ENCODE measurements at places on chromosomes 7 and 10.

DNA sequence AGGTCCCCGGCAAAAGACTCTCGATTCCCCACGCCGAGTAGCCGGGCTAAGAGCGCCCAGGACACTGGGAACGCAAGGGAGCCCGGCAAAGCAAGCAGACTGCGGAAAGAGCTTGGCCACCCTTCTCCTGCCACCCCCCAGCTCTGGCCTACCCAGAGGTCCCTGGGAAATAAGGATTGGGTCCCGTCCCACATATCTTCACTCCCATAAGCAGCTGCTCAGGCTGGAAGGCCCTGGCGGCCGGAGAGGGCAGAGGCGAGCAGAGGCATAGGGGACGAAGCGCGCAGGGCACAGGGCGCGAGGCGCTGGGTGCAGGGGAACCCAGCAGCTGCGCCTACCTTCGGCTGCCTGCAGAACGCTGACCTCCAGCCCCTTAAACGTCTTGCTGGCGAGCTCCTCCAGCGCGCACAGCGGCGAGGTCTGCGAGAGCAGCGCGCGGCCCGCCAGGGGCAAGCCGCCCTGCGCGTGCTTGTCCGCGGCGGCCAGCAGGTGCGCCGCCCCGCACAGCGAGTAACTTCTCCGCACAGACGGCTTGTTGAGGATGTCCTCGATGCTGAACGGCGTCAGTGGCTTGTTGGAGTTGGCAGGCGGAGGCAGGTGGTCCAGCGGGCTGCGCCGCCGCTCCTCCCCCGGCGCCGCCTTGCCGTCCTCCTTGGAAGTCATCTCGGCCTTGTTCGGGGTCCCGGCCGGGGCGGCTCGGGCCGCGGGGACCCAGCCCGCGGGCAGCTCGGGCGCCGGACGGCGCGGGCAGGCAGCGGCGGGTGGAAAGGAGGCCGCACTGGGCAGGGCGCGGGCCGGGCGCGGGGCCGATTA, 904 bp downstream of the LBX1 start:
- DNase-seq = no peak

- no peak for DNase-seq
These were observed 25.5 kb upstream of the INMT start for GRCh38 chr7:30726296-30727006.

DNA sequence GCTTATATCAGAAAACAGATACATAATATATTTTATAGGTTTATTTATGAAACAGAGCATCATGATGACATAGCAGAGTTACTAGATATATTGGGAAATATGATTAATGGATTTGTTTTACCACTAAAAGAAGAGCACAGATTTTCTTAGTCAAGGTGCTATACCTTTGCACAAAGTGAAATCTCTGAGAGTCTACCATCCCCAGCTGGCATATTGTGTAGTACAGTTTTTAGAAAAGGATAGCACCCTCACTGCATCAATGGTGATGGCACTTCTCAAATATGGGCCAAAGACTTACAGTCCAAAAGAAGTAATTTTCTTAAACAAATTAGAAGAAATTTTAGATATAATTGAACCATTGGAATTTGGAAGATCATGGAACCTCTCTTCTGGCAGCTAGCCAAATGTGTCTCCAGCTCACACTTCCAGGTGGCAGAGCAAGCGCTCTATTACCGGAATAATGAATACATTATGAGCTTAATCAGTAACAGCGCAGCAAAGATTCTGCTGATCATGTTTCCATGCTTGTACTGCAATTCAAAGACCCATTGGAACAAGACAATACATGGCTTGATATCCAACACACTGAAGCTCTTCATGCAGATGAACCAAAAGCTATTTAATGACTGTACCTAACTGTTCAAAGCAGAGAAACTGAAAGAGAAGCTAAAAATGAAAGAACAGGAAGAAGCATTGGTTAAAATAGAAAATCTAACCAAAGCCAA, 21.9 kb upstream of the CREB3L2 start:
- DNase-seq = no peak

DNA sequence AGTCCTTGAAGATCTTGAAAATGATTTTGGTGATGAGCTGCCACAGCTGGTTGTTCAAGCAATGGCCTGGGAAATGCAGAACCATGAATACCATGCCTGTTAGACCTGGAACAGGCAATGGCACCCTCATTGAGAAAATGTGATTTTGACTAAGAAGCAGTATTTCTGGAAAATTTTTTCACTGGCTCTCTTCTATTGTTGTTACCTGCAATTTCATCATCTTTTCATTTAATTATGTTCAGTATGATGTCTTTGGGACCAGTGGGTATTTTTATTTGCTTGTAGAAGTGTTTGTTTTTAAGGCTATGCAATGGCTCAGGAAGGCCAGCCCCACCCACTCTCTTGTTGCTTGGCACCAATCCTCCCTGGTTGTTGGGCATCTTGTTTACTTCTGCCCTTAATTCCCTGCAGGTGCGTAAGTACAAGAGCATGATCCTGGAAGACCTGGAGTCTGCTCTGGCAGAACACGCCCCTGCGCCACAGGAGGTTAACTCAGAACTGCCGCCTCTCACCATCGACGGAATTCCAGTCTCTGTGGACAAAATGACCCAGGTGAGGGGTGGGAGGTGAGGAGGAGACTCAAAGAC, 78.6 kb downstream of the NRF1 start:
- DNase-seq = no peak

- no peak for DNase-seq
These were observed 3.1 kb downstream of the KLLN start for GRCh38 chr10:87860156-87860795.

DNA sequence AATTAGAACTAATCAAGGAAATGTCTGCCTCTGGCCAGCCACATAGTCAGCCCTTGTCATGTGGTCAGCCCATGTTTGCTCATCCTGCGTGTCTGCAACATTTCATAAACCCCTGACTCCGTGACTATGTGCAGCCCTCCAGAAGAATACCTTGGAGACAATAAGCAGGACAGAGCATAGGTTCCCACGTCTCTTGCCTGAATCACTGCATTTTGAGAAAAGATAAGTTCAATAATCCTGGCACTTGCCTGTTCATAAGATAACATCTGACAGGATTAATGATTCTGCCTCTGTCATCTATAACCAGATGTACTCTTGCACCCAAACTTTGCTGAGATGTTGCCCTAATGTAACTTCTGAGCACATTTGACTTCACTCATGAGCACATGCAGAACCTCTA, 78.4 kb downstream of the AKR1D1 start:
- no peak for DNase-seq

- no peak for DNase-seq
These were observed 23.9 kb upstream of the PLPP4 start for GRCh38 chr10:120433141-120433540.

- no peak for DNase-seq
These were observed 10.8 kb downstream of the PDE1C start for GRCh38 chr7:32059289-32060011.

- no peak for DNase-seq
These were observed 602.7 kb upstream of the NRP1 start for GRCh38 chr10:33937036-33937730.

DNA sequence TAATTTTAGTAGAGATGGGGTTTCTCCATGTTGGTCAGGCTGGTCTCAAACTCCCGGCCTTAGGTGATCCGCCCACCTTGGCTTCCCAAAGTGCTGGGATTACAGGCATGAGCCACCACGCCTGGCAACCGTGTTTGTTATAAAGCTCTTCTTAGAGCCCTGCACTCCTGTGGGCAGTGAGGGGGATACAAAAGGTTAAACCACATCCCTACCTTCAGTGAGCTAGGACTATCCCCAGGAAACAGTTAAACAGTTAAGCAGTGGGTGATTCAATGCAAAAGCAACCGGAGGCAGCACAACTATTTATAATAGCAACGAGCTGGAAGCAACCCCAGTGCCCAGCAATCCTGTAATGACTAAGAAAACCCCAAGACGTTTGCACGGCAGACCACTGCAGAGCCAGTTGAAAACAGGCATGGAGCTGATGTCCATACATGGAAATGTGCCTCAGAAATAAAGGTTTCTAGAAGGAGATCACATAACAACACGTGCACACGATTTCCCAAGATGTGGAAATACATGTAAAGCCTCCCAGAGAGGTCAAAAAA, 107.2 kb upstream of the LYZL2 start:
- DNase-seq = no peak

- DNase-seq = no peak
These were observed 94.8 kb downstream of the KIAA1217 start for GRCh38 chr10:24303522-24304310.

- no peak for DNase-seq
These were observed 21.5 kb downstream of the BTAF1 start for GRCh38 chr10:91944880-91945630.

GRCh38 chr7:100949227-100949932, at the start of gene MUC3A:
Gene MUC3A, plus strand, starts transcription at chr7:100949534. Its CDS starts 91 bp downstream, at chr7:100949625.
- no peak for DNase-seq

GRCh38 chr10:102682416-102682815, 31.8 kb downstream of the ARL3 start:
- DNase-seq = no peak

- DNase-seq = no peak
These were observed 1039.6 kb upstream of the LRRN3 start for GRCh38 chr7:110051372-110051771.

- no peak for DNase-seq
These were observed 182.4 kb downstream of the CCDC3 start for GRCh38 chr10:12819071-12819470.

GRCh38 chr7:55569269-55569663, 3.0 kb downstream of the VOPP1 start:
- no peak for DNase-seq

- DNase-seq = no peak
These were observed 196.7 kb downstream of the SEMA3E start for GRCh38 chr7:83452256-83452655.

DNA sequence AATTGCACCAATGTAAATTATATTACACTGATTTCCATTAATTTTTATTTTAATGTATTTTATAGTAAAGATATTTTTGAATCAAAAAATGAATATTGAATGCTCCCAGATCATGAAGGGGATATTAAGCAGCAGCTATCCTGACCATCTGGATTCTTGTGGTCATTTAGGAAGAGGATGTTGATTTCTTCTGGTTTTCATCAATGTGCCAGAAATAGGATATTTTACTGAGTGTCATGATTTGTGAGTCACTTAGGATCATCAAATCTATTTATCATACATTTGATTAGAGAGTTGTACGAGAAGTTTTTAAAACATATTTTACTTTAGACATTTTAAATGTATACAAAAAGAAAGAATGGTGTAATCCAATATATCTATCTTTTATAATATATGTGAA, 366.3 kb upstream of the CHRM2 start:
- no peak for DNase-seq

DNA sequence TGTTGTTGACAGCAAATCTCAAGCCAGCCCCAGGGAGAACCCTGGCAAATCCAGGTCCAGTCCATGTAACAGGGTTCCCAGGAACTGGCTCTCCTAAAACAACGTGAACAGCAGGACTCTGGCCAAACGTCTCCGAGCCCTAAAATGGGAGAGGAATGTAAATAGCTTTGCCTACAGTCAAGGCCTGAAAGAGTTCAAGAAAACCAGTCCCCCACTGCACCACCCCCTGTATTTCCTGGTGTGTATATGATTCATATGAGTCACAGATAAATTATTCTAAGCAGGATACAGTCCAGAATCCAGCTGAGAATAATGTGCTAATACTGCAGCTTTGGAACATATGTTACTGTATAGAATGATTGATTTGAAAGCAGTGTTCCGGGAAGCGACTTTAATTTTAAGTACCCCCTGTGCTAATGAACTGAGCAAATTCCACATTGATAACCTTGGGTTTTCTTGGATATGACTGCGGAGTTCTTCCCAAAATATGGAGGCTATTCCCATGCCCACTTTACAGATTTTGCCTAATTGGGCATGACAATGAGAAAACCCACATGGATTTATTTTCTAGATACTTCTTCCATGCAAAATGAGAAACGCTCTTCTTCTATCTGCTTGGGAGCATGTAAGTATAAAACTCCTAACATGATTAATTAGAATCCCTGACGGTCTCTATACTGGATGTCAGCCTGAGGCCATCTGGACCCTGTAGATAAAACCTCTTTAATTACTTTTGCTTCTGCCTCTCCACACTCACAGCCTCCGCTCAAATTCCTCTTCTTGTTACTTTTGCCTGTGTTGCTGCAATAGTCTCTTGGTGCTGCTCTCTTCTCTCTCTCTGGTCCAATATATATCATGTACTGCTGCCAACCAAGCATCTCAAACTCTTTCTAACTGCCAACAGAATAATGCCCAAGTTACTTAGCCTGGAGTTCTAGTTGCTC, 50.2 kb downstream of the LAMB4 start:
- DNase-seq = no peak

DNA sequence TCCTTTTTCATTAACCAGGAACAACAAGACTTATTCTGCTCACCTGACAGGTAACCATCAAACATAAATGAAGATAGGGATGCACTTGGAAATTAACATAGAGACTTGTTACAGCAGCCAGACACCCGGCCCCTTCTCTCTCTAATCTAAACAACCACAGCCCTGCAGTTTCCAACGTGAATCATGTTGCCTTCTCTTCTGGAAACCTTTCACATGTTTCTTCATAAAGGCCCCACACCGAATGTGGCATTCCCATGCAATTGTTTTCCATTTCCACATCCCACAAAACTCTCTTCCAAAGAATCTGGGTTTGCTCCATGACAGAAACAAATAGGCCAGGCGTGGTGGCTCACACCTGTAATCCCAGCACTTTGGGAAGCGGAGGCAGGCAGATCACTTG, 15.0 kb upstream of the WDR86 start:
- DNase-seq = no peak

- no peak for DNase-seq
These were observed 396.2 kb upstream of the IGFBP3 start for GRCh38 chr7:46317256-46317655.

DNA sequence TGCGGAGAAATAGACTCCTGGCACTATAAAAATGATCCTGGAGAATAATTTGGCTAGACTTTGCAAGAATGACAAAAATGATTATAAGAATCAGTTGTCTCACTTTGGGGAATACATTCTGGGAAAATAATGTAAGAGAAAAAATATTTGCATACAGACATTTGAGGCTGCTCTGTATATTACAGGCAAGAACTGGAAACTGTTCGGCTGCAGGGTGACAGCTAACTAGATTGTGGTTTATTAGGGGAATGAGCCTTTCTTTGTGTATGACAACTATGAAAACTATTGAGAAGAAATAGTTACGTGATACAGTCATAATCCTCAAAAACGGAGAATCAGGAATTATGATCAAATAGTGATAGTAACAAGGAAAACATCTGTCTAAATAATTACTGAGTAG, 8.6 kb downstream of the TRIM56 start:
- DNase-seq = no peak

DNA sequence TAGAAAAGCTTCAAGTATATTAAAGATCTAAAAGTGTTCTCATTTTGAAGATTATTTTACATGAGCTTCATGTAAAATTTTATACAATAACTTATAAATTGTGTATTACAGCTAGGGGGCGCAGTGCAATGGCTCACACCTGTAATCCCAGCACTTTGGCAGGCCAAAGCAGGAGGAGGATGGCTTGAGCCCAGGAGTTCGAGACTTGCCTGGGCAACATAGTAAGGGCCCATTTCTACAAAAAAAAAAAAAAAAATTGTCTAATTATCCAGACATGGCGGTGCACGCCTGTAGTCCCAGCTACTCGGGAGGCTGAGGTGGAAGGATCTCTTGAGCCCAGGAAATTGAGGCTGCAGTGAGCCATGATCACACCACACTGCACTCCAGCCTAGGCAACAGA, 16.6 kb downstream of the ACBD5 start:
- no peak for DNase-seq

All from activated T-cell treated with anti-CD3 and anti-CD28 coated beads for 48 hours (primary cell).